ENCODE measurements at places on chromosomes 13 and 19.

DNA sequence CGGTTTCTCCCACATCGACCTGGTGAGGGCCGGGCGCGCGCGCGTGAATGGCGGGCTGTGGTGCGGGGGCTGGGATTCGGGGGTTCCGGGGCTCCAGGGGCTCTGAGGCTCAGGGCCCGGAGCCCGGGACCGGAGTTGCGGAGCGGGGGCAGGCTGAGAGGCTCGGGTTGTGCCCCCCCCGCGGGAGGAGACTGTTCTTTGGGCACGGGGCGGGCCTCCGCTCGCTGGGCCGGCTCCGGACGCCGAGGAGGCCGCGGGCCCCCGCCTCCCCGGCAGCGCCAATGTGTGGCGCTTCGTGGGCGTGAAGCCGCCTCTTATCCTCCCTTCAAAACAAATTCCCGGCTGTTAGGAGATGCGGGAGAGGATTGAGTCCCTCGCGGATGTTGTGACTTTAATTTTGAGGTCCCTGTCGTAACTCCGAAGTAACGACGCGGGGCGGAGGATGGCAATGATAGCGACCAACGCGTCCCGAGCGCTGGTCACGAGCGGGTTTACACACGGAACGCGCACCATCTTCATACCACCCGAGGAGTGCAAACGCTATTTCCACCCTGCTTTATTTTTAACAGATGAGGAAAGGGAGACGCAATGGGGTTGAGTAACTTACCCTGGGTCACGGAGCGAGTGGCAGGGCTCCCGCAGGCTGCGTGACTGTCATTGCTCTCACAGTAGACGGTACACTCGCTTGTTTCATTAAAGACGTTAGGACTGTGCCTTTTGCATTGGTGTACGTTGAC lies 536 bp downstream of the UBA2 start:
- DNase-seq: no peak

DNA sequence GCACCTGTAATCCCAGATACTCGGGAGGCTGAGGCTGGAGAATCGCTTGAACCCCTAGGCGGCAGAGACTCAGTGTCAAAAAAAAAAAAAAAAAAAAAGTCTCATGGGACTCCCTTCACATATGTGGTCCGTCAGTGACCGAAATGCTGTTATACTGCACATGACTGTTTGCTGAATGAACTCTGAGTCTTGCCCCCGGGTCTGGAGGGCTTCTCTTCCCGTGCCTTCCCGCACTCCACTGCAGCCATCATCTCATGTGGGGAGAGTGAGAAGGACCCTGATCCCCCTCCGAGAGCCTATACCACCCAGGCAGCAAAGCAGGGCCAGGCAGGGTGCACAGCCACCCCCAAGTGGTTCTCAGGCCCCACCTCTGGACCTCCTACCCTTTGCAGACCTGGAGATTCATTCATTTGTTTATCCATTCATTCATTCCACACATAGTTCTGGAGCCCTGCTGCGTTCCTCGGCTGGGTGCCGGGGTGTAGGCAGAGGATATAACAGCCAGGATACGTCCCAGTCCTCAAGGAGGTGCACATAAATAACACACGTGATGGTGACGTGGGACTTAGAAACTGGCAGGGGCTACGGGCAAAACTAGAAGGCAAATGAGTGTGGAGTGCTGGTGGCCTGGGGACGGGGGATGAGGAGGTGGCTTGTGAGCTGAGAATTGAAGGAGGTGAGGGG lies 14.2 kb downstream of the NDUFA11 start:
- no peak for DNase-seq

DNA sequence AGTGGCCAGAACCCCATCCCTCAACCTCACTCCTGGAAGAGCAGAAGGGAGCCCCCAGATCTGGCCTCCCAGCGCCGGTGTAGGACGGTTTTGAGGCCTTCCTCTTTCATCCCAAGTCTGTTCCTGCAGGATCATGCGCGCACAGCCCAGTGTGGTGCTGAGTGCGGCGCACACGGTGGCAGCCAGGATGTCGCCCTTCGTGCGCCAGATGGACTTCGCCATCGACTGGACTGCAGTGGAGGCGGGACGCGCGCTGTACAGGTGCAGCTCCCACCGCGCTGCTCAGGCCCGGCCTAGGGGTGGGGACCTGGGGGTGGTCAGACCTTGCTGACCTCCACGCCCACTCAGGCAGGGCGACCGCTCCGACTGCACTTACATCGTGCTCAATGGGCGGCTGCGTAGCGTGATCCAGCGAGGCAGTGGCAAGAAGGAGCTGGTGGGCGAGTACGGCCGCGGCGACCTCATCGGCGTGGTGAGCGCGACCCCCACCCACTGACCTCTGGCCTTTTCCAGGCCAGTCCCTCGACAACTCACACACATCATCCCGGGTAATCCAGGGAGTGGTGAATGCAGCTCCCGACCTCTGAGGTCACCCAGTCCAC lies 14.8 kb downstream of the PNPLA6 start:
- no peak for DNase-seq

GRCh38 chr13:97574926-97575325 lies 141.0 kb downstream of the RAP2A start:
- no peak for DNase-seq

- no peak for DNase-seq
Observed at GRCh38 chr19:2683430-2684003, 19.0 kb downstream of the GNG7 start.

GRCh38 chr13:24858953-24859352 lies 95.0 kb downstream of the RNF17 start:
- no peak for DNase-seq

GRCh38 chr13:78709028-78709427 lies 50.1 kb upstream of the OBI1 start:
- no peak for DNase-seq

DNA sequence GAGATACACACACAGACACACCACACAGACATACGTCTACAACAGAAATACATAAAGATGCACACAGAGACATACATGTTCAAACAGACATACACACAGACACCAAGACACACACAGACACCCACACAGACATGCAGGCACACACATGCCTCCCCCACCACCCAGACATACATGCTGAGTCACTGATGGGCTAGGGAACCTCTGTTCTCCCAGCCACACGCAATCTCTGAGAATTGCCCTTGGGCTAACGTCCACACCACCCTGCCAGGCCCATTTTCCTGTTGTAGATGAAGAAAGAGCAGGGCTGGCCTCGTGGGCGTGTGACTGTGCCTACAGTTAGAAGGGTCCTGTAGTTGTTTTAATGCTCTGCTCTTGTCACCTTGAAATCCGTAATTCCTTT lies 261.9 kb downstream of the KCNRG start:
- no peak for DNase-seq

DNA sequence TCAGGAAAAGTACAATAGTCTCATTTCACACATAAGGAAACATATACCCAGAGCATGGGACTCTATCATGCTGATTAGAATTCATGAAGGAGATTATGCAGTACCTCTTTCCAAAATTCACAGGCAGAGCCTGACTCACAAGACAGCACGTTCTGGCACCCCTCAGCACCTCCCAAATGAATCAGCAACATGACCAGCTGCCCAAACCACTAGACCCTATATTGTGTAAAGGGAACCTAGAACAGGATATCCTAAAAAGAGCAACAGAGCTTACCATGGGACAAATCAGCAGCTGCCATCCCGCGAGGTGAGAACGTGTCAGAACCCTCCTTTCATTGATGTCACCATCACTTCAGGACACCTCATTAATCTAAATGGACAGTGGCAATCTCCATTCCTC lies 2.5 kb downstream of the ZNF426 start:
- DNase-seq: no peak

GRCh38 chr13:30847650-30848307 lies 58.3 kb upstream of the MEDAG start:
- no peak for DNase-seq

DNA sequence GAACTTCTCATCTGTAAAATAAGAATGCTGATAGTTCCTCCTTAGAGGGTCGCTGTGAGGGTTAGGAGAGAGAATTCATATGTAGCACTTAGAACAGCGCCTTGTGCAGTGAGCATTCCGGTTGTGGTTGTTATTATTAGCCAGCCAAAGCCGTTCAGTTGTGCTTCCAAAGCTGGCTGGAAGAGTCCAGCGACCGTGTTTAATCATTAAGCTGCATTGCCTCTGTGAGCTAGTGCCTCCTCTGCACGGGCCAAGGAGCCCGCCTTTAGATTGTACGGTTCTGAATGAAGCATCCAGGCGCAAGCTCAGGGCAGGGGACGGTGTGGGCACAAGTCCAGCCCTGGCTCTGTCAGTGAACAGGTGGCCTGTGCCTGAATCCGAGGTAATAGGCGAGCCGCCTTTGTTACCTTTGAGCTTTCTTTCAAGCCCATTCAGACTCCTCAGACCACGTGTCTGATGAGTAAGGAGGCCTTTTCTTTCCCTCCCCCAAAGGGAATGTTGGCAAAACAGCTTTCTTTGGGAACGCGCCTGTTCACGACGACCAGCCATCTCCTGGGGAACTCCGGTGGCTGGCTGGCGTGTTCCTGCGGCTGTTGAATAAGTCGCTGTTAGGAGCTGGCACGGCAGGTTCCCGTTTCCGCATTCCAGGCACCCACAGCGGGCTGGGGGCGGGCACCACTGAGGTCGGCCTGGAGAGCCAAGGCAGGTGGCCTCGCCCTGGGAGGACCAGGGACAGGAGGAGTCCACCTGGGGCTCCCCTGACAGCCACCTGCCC lies 25.1 kb downstream of the SIPA1L3 start:
- DNase-seq: no peak

GRCh38 chr19:33689868-33690267 lies 68.1 kb downstream of the CHST8 start:
- DNase-seq: no peak

DNA sequence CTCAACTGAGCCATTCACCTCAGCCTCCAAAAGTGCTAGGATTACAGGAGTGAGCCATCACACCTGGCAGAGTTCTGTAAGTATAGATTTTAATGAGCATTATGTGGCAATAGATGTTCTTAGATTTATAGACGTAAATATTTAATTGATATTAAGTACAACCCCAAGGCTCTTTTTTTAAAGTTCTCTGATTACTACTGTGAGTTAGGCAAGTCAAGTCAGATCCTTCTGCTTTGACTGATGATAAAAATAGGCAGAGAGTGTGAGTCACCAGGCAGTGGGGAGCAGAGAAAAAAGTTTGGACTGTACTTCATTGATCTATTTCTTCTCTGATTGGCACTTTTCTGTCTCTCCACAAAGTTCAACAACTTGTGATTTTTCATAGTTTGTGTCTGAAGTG lies 1379.9 kb downstream of the UQCRFS1 start:
- DNase-seq: no peak

DNA sequence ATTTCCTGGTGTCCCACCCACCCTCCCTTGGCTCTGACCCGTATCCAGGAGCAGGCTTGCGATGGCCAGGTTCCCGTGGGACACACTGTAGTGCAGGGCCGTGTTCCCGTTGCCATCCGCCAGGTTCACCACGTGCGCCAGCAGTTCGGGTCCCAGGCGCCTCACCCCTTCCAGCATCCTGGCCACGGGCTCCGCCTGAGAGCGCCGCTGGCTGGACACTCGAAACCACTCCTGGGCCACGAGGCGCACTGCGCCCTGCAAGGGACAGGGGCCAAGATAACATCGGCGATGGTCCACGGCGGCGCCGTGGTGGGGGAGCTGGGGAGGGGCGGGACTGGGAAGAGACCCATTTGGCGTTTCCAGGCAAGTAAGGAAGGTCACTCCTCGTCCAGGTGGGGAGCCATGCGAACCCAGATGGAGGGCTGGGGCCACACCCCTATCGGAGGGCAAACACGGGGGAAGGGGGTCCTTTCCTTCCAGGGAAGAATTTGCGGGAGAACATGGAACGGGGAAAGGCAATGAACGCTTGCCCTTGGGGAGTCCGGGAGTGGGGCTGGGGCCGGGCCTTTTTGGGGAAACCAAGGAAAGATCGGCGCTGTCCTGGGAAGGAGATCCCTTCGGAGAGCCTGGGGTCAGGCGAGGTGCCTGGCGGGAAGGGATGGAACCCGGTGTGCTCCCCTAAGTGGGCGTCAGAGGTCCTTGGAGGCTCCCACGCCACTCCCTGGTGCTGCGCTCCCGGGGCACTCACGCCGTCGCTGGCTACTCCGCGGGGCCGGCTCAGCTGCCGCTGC lies 9.9 kb downstream of the KANK3 start:
- no peak for DNase-seq

DNA sequence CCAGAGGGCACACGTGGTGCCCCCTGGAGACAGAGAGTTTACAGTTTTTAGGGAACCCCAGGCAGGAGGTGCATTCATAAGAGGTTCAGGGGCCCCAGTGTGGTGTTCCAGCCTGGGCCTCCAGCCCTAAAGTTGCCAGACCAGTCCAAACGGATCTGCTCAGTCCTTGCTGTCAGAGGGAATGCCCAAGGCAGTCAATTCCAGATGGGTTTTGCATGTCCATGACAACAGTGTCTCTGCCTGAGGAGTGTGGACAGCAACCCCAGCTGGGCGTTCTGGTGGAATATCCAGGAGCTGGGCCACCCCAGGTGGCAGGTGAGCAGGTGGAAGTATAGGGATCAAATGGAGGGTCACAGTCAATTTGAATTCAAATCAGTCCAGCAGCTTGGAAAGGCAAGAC lies 25.3 kb downstream of the FBXO27 start:
- no peak for DNase-seq

DNA sequence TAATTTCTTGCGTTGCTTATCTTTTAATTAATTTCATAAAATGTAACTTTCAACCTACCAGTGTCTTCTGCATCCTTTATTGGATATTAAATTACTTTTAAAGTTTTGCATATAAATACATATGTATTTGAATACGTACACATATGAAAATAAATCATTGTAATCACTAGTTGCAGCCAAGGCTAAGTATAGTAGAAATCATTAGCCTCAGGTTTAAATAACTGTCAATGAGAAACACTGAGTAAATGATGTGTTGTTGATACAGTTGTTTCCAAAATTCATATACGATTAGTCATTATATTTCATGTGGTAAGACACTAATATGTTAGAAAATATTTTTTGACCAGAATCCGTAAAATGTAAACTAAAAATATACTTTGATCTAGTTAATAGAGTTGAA lies 1267.1 kb upstream of the PCDH20 start:
- no peak for DNase-seq

- DNase-seq: no peak
Observed at GRCh38 chr19:3708207-3708931, at the start of gene TJP3. TJP3 (plus strand) TSS chr19:3708384; CDS start chr19:3728433, 20,049 bp downstream.

GRCh38 chr19:19774354-19775033 lies 41.6 kb upstream of the ZNF14 start:
- DNase-seq: no peak

DNA sequence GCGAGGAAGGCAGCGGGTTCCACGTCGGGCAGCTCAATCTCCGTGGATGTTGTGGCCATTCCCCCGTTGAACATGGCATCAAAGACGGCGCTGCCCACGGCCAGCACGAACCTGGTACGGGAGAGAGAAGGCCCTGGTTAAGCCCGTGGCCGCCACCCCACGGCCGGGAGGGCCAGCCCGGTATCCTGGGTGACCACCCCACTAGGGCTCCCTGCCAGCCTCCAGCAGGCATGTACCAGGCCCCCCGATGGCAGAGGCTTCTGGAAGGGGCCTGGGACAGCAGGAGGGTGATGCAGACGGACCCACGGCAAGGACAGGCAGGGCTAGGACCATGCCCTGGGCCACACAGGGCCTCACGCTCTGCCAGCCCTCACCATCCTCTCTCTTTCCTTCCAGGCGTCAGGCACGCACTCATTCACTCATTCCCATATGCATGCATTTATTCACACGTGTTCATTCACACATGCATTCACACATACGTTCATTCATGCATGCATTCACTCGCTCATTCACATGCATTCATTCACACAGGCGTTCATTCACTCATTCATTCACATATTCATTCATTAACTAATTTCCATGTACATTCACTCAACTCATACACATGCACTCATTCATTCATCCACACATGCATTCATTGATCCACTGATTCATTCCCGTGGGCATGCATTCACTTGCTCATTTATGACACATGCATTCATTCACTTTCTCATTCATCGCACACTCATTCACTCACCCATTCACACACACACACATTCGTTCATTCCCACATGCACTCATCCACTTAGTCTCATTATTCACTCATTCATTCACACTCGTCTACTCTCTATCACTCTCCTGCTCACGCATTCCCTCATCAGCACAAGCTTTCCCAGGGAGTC lies 17.9 kb downstream of the BTBD2 start:
- DNase-seq: no peak

Data from stimulated activated CD8-positive, alpha-beta memory T cell treated with anti-CD3 and anti-CD28 coated beads, Interleukin-7, amount 100 ng/mL, for 1 hour (primary cell).